ENCODE measurements at places on chromosomes 7 and 10. TPM values are rescaled to one million over a fixed set of nuclear protein-coding genes. Genes with fewer than 3 reads are reported as not detected.

SMKR1 gene
- 13.5 TPM for total RNA-seq

FAM20C gene
- 34.7 TPM for total RNA-seq

DDX21 gene
- total RNA-seq: 138 TPM

CPA4 gene
- total RNA-seq: 6.8 TPM

DEPP1 gene
- total RNA-seq: 0.81 TPM

DGKI gene
- total RNA-seq: 0.86 TPM

All from A549 treated with RU486 at 1 μM for 4 hours (cell line).